Daoy (cell line): ENCODE measurements at places on chromosomes 3 and 15. TPM values are rescaled to one million over a fixed set of nuclear protein-coding genes. Genes with fewer than 3 reads are reported as not detected.

Gene NCK1
- 26.6 and 43.2 TPM in 2 replicates for total RNA-seq

Gene KBTBD13
- total RNA-seq: not detected in 2 replicates

GRCh38 chr3:80384811-80385210 is 617.0 kb upstream of the ROBO1 start:
- DNase-seq: no peak

DNA sequence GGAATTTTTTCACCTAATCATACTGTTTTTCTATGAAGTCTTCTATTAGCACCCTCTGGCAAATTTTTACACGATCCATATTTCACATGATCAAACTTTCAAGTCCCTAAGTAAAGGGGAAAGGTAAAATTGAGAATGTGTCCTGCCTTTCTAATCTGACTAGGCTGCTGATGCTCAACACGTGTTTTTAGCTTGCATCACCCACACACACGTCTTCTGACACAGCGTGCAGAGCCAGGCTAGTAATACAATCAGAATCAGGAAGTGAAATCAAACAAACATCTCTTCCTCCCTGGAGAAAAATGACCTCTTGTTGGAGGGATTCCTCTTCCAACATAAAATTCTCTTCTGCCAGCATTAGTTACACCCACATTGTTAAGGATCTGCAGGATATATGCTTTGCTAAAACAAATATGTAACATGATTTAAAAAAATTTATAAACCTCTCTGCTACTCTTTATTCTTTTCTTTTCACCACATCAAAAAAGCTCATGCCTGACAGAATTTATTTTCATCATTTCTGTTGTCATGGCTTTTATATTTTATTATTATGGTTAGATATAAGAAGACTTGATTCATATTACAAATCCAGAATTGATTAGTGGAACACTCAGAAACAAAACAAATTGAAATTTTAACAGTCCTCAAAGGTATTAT is 122.4 kb downstream of the RAP2B start:
- peak; percentile 71 for DNase-seq

GRCh38 chr3:10074666-10075065 is 33.4 kb downstream of the FANCD2OS start:
- no peak for DNase-seq

- DNase-seq: no peak
Measured at GRCh38 chr3:72739531-72740466, 108.4 kb downstream of the SHQ1 start.

DNA sequence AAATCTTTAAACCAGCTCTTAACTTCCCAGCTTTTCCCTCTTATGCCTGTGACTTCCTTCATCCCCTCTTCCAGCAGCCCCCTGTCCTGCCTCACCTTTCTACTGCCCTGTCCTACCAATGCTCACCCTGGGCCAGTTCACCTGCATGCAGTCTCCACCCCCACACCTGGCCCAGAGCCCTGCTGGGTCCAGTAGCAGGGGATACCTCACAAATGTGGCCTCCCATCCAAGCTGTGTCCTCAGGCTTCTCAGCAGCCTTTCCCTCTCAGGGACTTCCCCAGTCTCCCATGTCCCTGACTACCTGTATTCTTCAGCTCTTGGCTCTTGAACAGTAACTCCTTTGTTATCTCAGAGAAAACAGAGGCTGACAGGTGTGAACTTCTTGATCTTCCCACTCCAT is 503.2 kb downstream of the MFSD1 start:
- DNase-seq: no peak
